ENCODE measurements at places on chromosomes 7 and 10.

DNA sequence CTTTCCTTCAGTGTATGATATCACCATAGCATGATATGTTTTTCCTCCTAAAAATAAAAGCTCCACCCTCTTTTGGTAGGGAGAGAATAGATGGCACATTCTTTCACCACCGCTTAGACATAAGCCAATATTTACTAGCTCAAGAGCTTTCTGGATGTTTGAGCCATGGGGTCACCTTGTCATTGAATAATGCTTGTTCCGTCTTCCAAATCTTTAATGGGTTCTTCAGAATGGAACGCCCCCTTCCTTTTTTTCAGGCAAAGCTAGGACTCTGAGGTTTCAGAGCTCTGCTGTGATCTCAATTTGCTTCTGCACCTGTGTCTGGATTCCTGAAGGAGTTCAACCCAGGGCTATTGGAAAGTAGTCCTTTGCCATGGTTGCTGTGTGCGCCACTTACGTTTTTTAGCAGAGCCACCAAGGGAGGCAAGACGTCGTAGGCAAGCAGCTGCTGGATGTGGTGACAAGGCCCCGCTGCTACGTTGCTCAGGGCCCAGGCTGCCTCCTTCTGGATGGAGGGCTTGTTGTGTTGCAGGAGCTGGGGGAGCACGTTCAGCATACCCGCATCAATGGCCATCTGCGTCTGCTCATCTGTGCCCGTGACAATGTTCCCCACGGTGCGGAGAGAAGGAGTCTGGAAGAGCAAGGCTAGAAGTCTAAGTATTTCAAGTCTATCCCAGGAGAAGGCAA, 23.2 kb downstream of the KPNA7 start:
- no peak for DNase-seq

GRCh38 chr10:26437637-26438461, at the start of gene APBB1IP:
Gene APBB1IP, plus strand, starts transcription at chr10:26438341. Its CDS starts 53,986 bp downstream, at chr10:26492327.
- DNase-seq: no peak

DNA sequence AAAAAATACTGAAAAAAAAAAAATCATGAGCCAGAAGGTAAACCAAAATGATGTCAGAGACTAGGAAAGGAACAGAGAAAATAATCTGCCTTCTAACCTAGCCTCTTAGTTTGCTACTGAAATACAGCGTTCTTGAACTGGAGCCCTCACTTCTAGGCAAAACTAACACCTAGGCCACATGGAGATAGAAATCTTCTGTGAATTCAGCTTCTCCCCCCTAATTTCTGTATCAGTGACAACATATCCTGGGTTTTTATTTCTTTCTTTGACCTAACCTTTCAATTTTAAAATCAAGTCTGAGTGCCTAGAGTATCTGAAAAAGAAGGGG, 100.1 kb upstream of the GLCCI1 start:
- no peak for DNase-seq

DNA sequence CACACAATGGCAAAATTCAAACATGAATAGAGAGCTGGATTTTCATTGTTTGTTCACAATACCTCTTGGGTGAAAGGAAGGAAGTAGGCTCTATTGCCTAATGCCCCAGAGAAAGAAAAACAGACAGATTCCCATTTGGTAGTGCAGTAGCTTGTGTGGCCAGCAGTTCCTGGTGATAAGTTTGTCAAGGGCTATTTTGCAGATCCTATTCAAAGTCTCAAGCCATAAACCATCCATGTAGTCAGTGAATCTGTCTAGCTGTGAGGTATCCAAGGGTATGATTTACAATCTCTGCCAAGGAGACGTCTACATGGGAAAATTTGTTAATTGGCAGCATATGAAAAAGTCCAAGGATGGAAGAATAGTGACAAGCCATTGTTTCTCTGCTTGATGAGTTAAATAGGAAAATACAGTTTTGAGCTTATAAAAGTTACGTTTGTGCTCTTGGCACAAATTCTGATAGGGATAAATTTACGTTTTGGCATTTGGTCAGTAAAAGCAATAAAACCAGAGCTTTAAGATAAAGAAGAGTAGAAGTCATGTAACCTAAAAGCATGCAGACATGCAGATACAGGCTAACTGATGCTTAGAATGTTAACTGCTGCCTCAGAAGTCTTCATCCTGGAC, 269.1 kb downstream of the GATA3 start:
- no peak for DNase-seq

- DNase-seq: no peak
Observed at GRCh38 chr7:47361236-47361635, 220.7 kb downstream of the TNS3 start.

DNA sequence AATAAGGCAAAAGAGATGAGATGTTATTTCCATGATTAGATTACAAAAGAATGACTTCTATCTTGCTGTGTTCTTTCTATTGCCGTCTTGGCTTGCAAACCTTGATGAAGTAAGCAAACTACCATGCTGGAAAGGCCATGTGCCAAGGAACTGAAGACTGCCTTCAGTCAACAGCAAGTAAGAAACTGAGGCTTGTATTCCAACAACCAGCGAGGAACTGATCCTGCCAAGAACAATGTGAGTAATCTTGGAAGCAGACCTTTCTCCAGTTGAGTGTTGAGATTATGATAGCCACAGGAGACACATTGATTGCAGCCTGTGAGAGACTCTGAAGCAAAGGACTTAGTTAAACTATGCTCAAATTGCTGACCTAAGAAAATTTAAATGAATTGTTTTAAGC, 164.6 kb upstream of the GRM3 start:
- no peak for DNase-seq

DNA sequence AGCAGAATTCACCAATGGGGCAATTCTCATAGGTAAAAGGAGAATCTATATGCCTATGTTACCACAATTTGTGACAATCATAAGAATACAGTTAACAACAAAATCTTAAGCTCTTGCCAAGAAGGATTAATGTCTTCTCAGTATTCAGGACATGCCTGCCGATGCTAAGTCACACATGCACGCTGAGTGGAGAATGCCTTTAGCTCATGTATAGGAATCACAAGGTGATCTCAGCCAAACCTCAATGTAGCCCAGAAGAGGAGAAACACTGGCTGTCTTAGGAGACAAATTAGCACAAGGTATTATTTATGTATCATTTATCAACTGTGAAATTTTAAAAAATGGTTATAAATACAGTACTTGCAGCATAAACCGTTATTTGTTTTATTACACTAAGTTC, 2.7 kb downstream of the HTR7 start:
- DNase-seq: no peak

GRCh38 chr10:102208311-102209035, 17.6 kb upstream of the ELOVL3 start:
- DNase-seq: peak; percentile 51

DNA sequence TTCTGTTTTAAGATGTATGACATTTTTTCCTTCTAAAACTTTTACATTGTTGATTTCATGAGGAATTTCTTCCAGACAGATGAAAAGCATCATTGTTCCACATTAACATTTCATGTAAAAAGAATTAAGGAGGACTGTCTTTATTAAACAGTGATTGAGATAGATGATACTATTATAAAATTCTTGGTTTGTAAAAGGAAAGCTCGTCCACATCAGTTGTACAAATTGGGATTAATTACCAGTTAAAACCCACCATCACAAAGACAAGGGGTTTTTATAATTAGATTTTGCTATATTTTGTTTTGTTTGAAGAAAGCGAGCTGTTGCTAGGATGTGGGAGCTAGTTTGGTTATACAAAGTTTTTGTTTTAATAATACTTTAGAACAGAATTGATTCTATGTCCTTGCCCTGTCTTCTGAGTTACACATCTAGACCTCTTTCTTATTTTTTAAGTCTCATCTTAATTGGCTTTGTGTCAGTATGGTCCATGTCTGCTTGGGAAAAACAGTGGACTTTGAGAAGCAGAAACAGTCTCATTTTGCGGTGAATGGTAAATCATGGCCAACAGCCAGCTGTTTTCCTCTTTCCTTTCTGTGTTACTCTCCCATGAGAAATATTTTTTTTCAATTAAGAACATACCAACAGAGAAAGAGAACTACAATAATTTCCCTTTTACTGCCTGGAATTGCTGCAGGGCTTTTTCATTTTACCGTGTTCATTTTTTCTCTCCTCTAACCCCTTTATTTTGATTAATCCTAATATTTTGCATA, 3.2 kb downstream of the TES start:
- no peak for DNase-seq

- no peak for DNase-seq
Observed at GRCh38 chr10:1217661-1218060, 161.5 kb downstream of the WDR37 start.

Measured in BE2C (cell line).